T-helper 2 cell treated with Interferon-gamma antibody and Interleukin-4, amounts not matched to agents 5 μg/mL and 100 μg/mL, for 36 hours (primary cell): ENCODE measurements at places on chromosomes 13 and 19.

GRCh38 chr19:18109733-18110608 lies 12.4 kb downstream of the MAST3 start:
- DNase-seq = peak; percentile 45

DNA sequence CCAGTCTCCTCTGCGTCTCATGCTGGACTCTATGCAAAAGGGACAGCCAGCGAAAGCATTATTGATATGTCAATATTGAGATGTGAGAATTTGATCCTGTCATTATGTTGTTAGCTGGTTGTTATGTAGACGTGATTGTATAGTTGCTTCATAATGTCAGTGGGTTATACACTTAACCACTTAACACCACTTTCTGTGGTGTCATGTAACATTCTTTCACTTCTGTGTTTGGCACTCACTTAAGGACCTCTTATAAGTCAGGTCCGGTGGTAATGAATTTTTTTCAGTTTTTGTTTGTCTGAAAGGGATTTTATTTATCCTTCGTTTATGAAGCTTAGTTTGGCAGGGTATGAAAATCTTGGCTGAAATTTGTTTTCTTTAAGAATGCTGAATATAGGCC lies 7.1 kb upstream of the SIGLEC7 start:
- no peak for DNase-seq

GRCh38 chr19:22619371-22619770 lies 14.8 kb upstream of the ZNF492 start:
- no peak for DNase-seq

DNA sequence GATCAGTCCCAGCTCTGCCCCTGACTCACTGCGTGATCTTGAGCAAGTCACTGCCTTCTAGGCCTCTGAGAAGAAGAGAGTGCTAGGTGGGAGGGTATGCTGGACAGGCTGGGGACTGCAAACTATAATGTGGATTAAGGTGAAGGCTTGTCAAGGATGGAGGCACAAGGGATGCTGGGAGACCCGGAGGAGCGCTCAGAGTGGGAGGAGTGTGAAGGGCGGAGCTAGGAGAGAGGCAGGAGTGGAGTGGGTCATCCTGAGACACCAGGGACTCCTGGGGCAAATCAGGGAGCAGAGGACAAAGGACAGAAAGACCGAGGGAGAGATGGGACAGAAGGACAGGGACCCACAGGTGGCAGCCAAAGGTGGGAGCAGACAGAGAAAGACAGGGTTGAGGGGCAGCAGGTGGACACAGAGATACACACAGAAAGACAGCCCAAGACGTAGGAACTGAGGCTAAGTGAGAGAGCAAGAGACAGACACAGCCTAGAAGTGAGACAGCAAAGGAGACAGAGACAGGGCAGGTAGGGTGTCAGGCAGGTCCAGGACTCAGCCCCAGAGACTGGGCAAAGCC lies 2.6 kb downstream of the GRIK5 start:
- no peak for DNase-seq

- no peak for DNase-seq
Observed at GRCh38 chr13:94063096-94063495, 416.4 kb downstream of the DCT start.

DNA sequence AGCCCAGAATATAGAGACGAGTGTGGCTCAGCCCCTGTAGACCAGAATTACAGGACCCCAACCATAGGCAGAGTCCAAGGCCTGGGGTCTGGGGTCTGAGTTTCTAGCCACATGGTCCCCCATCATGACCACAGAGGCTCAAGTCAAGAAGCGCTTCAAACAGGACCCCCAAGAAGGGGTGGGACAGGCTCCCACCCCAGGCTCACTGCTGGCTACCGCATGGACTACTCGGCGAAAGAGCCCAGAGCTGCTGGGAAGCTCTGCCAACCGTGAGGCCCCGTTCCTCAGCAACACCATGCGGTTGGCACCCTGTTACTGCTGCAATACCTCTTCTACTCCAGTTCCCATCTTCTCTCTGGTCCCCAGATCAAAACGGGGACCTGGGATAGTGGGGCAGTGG lies 254.8 kb downstream of the TEX29 start:
- no peak for DNase-seq

DNA sequence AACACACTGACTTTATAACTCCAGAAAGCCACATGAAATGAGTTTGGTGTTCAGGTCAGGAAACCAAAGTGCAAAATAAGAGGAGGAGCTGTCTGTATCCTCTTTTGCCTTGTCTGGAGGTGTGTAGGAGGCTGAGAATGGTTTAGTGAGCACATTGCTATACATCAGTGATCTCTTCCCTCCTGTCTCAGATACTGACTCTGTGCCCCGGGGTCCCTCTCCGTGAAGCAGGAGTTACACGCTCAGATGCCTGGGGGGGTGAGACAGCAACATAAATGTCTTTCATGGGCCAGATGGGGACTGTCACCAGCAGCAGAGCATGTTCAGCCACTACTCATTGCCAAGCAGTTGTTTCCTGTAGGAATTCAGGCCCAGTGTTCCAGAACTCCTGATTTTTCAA lies 285.4 kb downstream of the ATP8A2 start:
- no peak for DNase-seq

GRCh38 chr13:112718318-112718717 lies 28.5 kb downstream of the ATP11A start:
- DNase-seq = no peak

GRCh38 chr13:51453207-51453958 lies 547 bp upstream of the INTS6 start:
- DNase-seq = peak; percentile 82

DNA sequence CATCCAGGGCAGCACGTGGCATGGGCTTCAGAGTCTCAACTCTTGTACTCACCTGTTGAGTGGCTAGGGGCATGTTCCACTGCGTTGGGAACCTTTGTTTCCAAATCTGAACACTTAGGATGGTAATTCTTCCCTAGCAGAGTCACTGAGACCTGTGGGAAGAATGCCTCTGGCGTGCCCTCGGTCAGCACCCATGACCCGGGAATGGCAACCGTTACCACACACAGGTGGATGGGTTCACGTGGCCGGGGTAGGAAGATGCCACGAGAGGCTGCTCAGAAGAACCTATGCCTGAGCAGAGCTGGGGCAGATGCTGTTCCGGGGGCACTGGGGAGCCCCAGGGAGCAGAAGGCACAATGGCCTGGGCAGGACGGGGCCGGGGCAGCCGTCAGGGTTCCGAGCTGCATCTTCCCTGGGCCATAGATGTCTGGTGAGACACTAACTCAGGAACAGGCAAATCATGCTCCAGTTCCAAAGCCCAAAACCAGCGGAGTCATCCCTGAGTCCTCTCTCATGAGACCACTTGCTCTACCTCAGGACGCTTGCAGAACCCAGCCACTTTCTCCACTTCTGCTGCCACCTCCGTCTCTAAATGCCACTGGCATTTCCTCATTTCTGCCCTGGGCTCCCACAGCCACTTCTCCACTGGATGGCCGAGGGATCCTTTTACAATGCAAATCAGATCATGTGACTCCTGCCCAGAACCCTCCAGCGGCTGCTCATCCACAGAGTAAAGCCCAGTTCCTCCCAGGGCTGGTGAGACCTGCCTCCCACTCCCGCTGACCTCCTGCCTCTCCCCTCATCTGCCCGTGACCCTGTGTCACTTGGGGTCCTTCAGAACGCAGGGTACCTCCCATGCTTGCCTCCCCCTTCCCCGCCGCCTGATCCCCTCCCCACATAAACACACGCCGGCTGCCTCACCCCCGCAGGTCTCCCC lies 36.7 kb downstream of the FAM124A start:
- no peak for DNase-seq

DNA sequence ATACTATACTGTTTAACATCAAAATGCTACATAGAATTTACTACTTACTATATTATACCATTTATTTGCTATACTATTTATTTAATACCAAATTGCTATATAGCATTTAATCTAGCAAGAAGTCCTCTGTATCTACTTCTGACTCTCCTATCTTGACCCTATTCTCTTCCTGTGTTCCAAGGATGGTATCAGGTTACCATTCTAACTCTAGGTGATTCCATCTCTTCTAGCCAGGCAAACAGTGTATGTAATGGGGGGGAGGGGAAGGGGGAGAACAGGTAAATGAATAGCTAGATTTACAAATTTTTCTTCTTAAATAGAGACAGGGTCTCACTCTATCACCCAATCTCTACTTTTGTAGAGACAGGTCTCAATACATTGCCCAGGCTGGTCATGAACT lies 200.3 kb downstream of the DIAPH3 start:
- DNase-seq = no peak

DNA sequence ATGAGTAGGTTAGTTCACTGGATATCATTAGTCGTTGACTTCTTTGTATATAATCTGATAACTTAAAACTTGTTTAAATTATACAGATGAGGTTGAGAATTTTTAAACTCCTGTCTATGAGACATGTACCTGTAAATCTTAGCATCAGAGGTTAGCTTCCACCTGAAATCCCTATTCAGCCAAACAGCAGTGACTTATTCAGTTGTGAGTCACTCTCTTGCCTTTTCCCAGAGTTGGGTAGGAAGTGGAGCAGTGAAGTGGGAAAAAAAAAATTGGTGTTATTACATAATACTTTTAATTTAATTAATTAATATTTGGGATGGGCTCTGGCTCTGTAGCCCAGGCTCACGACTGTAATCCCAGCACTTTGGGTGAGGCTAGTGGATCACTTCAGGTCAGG lies 32.9 kb downstream of the ZNF701 start:
- DNase-seq = no peak

DNA sequence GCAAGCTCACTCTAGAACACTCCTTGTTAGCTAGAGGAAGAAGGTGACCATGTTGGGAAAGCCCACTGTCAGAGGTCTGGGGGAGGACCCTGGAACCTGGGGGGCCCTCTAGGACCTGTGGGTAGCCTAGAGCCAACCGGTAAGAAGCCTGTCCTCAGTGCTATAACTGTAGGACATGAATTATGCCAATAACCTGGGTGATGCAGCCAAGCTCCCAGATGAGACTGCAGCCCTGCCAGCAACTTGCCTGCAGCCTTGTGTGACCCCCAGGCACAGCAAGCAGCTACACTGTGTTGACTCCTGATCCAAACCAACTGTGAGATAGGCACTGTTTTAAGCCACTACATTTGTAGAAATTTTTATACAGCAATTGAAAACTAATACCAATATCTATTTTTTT lies 122.3 kb downstream of the MIPEP start:
- no peak for DNase-seq

DNA sequence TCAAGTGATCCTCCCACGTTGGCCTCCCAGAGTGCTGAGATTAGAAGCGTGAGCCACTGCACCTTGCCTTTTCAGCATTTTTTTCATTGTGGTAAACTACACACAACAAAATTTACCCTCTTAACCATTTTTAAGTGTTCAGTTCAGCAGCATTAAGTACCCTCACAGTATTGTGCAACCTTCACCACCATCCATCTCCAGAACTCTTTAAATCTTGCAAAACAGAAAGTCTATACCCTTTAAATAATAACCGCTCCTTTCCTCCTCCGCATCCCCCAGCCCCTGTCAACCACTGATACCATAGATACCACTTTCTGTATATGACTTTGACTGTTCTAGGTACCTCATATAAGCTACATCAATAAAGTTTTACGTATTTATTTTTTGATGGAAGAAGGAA lies 20.8 kb upstream of the CASP14 start:
- no peak for DNase-seq

DNA sequence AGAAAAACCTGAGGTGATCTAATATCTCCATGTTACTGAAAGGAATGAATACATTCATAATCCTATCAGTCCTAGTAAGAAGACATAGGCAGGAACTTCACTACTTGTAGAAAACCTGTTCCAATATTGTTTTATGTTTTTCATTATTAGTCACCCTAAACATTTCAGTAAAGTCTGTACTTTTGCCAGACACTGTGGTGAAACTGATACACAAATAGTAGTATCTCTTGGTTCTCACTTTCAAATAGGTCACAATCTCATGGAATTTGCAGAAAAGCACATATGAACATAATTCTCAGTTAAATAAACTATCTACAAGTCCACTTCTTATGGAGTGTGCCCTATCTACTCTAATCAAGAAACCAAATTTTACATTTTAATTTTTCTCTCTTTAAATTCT lies 88.3 kb upstream of the PCDH9 start:
- no peak for DNase-seq

DNA sequence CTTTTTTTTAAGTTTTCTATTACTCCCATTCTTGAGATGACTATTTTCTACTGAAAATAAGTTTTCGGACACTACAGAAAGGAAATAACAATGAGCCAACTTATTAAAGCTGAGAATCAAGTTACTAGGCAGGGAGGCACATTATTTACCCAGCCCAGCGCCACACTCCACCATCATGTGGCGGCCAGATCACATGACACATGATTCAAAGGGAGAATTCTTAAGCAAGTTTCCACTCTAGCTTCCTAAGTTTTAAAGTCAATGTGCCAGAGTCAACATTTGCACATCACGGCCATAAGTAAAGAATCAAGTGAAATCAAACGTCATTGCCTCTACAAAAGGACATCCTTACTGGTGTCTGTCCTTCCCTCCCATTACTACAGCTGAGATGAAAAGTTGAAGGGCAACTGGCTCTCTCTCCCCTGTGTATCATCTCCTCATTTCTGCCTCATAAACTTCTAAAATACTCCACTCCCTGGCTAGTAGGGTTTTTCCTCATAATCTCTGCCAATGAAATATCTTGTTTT lies 81.7 kb downstream of the KLF12 start:
- DNase-seq = no peak

GRCh38 chr13:83667606-83668005 lies 214.7 kb downstream of the SLITRK1 start:
- no peak for DNase-seq

DNA sequence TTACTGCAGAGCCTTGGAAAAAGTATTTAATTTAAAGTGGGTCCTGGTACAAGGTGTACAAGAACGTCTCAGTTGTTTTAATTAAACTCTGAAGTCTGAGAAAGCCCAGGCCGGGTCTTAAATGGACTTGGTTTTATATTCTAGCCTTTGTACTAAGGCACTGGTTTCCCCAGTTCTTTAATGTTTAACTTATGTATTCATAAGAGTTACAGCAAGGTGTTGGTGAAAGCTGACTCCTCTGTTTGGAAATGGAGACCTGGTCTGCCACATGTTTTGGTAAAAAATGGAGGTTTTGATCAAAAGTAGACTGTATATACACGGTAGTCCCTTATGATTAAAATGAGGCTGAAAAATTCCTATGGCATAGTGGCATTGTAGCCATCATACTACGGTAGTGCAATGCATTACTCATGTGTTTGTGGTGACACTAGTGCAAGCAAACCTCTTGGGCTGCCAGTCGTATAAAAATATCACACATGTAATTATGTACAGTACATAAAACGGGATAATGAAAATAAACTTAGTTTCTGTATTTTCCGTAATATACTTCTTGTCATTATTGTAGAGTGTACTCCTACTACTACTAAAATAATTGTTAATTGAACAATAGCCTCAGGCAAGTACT lies 883.4 kb upstream of the SPRY2 start:
- DNase-seq = no peak

DNA sequence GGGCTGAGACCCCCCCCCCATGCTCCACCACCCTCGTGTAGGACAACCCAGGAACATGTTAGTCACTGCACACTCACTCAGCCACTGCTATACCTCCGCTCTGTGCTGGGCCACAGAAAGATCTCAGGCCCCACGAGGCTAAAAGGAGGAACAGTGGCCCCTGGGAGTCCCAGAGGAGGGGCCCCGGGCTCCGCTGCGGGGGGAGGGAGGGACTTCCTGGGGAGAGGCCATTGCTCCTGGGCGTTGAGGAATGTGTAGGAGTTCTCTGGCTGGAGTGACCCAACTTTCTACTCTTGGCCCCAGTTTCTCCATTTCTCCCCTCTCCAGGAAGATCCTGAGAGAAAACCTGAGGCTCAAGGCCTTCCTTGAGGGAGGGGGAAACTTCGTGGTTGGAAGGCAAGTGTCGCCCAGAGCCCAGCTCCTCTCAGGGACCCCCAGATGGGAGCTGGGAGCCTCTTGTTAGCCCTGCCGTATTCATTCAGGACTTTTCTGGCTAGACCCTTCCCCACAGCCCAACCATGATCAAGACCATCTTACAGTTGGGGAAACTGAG lies 13.6 kb downstream of the ONECUT3 start:
- no peak for DNase-seq
